Stimulated activated CD4-positive, alpha-beta T cell treated with anti-CD3 and anti-CD28 coated beads, Interleukin-2, amount 100 ng/mL, for 24 hours (primary cell): ENCODE measurements at places on chromosomes 5 and 9.

GRCh38 chr9:27352457-27353165 is 55.7 kb upstream of the EQTN start:
- no peak for DNase-seq

GRCh38 chr5:81803812-81804211 is 52.9 kb upstream of the SSBP2 start:
- no peak for DNase-seq

DNA sequence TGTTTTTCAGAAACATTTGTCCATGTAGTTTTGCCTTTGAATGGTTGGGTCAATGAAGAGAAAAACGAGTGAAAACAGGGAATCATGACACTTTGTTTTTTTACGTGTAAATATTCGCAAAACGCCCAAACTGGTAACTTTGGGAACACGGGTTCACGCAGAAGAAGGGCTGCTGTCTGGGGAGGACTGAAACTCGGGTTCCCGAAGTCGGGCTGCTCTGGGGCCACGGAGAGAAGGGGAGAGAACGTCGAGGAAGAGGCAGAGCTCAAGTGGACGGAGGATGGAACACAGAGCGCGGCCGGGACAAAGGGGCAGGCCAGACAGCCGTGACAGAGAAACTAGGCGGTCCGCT is 478 bp upstream of the SETD9 start:
- DNase-seq: no peak

GRCh38 chr9:117739624-117740347 is 35.6 kb downstream of the TLR4 start:
- no peak for DNase-seq

GRCh38 chr9:91071184-91071990 is 269.8 kb downstream of the SYK start:
- peak; percentile 74 for DNase-seq

GRCh38 chr5:75051217-75051751 is 1.1 kb downstream of the GCNT4 start:
- peak; percentile 28 for DNase-seq

DNA sequence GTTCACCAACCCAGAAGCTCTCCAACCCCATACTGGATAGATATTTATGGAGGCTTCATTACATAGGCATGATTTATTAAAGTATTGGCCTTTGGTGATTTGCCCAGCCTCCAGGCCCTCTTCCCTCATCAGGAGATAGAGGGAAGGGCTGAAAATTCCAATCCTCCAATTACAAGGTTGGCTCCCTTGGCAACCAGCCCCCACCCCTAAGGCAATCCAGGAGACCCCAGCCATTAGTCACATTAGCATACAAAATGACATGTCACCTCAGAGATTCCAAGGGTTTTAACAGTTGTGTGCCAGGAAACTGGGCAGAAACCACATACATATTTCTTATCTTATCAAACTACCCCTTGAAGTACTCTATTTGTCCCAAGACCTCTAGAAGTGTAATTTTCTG is 210.0 kb downstream of the HINT1 start:
- no peak for DNase-seq

- no peak for DNase-seq
Observed at GRCh38 chr5:78761840-78762239, 113.3 kb upstream of the LHFPL2 start.

GRCh38 chr5:112584781-112585180 is 152.9 kb upstream of the APC start:
- DNase-seq: no peak

DNA sequence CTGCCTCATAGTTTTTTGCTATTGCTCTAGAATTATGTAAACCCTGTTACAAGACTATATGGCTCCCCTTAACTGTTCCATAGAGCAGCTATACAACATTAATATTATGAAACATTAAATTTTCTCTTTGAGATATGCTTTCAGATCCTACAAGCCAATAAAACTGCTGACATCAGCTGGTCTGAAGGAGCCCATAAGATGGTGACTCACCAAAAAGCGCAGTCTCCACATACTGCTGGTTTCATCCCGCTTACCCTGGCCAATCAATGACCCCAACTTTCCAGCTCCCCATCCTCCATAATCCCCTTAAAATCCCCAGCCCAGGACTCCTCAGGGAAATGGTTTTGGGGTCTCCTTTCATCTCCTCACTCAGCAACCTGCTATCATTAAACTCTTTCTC is 172.7 kb downstream of the NSG2 start:
- DNase-seq: no peak

- DNase-seq: no peak
Observed at GRCh38 chr9:35599763-35600604, 5.1 kb upstream of the TESK1 start.

GRCh38 chr5:178483620-178484019 is 106.6 kb downstream of the COL23A1 start:
- peak; percentile 43 for DNase-seq

- no peak for DNase-seq
Observed at GRCh38 chr5:1168796-1169195, 32.6 kb upstream of the SLC6A19 start.

DNA sequence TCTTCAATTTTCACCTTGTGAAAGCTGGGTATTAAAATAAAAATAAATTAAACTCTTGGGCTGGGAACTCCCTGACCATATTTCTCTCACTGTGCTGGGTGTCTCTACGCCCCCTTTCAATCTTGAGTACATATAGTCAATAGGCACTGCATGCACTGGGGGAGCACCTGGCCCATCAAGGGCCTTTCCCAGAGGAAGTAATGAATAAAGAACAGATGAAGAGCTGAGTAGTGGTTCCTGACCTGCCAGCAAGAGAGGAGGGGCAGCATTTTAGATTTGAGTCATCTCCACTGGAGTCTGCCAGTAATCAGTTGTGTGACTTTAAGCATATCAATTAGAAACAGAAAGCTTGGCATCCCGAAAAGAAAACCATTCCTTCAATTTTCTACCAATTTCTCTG is 6.2 kb downstream of the MAPKAP1 start:
- DNase-seq: peak; percentile 43

DNA sequence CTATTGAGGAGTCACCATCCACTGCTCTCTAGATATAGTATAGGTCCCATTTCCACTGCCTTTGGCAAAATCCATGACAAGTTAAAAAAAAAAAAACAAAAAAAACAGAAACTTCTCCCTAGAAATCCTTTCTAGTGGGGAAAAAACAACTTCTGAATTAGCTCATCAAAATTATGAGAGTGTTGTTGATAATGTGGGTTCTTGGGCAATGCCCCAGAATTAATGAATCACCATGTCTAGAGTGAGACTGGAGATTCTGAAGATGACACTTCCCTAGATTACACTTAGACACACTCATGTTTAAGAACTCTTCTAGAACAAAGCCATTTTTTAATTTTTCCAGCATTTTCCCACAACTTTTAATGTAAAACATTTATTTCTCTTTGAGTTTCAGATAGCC is 728.0 kb upstream of the C9orf72 start:
- no peak for DNase-seq

DNA sequence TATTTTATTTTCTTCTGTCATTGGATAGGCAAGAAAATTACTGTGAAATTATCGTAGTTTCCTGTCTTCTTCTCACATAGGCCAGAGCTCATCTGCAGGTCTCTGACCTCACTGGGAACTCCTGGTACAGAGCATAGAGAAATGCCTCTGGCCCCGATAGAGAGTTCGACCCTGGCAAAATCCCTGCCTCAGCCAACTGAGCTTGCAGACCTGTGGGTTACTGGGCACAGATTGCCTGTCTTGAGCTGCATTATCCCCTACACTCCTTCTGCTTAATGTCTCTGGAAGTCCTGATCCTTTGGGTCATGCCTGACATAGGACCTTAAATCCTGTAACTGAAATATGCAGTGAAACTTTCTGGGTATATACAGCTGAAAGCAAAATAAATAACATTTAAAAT is 439.3 kb upstream of the CTNND2 start:
- DNase-seq: no peak

DNA sequence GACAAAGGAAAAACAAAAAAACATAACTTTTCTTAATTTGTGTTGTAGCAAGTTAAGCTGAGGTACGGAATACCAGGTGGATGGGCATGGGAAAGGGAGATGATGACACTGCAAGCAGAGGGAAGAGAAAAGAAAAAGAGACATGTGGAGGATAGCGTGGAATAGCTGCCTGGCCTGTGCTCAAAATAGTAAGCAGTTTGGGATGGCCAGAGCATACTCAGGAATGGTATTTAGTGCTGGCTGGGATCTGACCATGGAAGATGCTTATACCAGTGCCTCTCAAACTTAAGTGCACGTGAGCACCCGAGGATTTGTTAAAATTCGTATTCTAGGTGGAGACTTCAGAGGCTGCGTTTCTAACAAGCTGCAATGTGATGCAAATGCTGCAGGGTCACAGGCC is 41.3 kb downstream of the LNPEP start:
- DNase-seq: no peak

GRCh38 chr9:101274971-101275768 is 109.6 kb downstream of the BAAT start:
- DNase-seq: no peak

GRCh38 chr5:151222790-151223446 is 974 bp downstream of the CCDC69 start:
- DNase-seq: peak; percentile 50

- no peak for DNase-seq
Observed at GRCh38 chr5:173001229-173001841, 17.8 kb downstream of the ATP6V0E1 start.

DNA sequence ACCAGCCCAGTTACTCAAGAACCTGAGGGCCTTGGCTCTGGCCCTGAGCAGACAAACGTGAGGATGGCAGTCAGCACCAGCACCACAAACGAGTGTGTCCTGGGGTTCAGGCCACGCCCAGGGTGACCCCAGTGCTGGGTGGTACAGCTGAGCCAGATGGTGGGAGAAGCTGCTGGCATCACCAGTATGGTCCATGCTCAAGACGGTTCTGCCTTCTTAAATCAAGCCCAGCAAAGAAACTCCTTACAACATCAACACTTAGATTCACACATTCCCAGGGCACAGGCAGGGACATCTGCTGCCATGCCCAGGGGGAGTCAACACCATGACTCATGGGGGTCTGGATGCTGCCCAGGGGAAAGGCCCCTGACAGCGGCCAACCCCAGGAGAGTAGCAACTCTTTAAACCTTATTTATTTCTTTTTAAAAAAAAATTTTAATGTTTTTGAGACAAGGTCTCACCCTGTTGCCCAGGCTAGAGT is 31.3 kb downstream of the IPPK start:
- no peak for DNase-seq

GRCh38 chr5:100775533-100775855 is 127.6 kb downstream of the ST8SIA4 start:
- no peak for DNase-seq

DNA sequence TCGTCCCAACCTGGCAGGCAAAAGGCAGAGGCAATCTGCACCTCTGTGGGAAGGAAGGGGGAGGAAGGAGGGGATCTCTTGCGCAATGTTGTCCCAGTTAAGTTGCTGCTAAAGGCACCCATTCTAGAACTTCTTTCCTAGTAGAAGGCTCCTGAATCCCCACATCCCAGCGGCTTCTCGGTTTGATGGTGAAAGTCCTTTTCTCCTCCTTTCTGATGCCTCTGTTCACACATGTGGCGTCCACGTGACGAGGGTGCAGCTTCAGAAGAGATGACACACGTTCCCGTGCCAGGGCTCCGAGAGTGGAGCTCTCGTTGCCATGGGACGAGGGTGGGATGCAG is 96.9 kb upstream of the FCN2 start:
- DNase-seq: no peak

GRCh38 chr5:119630752-119631440 is 1.5 kb downstream of the FAM170A start:
- DNase-seq: no peak

- DNase-seq: no peak
Observed at GRCh38 chr9:22100626-22101025, 91.5 kb upstream of the CDKN2B start.

DNA sequence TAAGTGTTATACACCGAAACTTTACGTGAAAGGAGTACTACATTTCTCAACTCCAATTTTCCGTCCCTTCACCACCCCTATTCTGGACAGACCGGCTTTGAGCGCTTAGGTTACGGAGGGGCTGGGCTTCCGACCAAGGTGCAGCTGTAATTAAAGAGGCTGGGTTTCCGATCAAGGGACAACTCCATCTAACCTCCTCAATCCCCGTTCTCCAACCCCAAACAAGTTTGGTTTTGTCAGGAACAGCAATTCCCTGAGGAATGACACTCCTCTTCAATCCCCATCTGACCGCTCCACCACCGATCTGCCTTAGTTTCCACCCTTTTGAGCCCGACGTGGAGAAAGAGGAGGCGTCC is 577 bp downstream of the TUT7 start:
- peak; percentile 33 for DNase-seq

GRCh38 chr9:98864281-98865174 is 57.1 kb downstream of the GALNT12 start:
- no peak for DNase-seq

DNA sequence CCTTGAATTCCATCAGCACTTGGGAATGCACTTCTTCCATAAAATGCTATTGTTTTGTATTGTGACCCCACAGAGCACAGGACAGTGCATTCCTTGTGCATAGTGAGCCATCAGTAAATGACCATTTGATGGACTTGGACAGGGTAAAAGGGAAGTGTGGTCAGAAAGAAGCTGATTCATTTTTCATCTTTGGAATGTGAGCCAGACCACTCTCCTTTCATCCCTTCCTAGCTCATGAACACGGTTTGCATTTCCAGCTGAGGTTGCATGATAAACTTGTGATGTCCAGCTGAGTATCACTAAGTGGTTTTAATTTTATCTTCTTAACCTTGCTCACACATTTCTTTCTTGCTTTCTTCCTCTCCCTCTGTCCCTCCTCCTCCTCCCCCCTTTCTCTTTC is 101.3 kb downstream of the NUDT12 start:
- DNase-seq: no peak

GRCh38 chr9:69141851-69142250 is 32.2 kb upstream of the TJP2 start:
- DNase-seq: no peak

GRCh38 chr9:71760901-71761300 is 7.4 kb downstream of the CEMIP2 start:
- DNase-seq: no peak

DNA sequence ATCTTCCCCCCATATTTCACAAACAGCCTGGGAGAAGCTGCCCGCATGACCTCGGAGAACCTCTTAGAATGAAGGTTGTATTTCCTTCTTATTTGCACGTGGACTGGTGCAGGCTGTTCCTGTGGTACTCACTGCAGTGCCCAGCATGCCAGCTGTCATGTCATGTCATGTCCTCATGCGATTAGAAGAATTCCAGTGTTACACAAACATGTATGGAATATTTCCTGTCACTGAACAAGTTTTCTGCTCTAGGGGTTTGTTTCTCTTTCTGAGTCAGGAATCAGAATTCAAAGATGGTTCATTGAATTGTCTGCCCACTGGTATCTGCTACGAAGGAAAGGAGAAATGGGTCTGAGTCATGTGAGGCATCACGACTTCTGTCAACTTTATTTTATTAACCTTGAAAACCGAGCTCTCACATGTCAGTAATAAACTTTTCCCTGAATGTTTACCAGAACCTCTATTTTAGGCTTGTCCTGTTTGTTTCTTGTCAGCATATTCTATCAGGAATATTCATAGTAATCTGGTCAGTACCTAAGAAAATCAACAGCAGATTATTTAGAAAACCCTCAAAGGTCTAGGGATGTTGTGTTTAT is 415.6 kb downstream of the GADD45G start:
- no peak for DNase-seq

GRCh38 chr5:163373436-163374084 is 63.8 kb upstream of the CCNG1 start:
- no peak for DNase-seq
